Stimulated activated CD4-positive, alpha-beta T cell treated with anti-CD3 and anti-CD28 coated beads, Interleukin-12 subunit alpha, Interleukin-12 subunit beta, amount 100 ng/mL, for 24 hours (primary cell): ENCODE measurements at places on chromosomes 2 and 18.

DNA sequence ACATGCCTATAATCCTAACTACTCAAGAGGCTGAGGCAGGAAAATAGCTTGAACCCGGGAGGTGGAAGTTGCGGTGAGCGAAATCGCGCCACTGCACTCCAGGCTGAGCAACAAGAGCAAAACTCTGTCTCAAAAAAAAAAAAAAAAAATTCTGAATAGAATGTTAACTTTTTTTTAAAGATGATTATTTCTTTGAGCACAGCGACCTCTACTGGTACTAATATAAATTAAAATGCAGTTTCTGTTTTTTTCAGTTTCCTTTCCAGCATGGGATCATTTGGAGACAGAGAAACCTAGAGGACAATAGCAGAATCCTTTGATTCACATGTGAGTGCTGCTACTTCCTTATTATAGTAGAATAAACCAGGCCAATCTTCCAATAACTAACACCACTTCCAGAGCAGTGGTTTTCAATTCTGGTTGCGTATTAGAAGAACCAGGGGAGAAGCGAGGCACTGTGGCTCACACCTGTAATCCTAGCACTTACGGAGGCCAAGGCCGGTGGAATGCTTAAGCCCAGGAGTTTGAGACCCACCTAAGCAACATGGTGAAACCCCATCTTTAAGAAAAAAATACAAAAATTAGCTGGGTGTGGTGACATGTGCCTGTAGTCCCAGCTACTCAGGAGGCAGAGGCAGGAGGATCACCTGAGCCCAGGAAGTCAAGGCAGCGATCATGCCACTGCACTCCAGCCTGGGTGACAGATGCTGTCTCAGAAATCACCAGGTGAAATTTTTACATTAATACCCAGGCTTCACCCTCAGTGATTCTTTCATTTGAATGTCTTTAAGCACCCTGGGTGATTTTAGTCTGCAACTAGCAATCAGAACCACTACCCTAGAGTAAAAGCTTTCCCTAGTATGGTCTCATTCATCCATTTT lies 10.1 kb downstream of the SRSF7 start:
- no peak for DNase-seq

GRCh38 chr2:144389151-144389929 lies 130.6 kb downstream of the ZEB2 start:
- DNase-seq = no peak

DNA sequence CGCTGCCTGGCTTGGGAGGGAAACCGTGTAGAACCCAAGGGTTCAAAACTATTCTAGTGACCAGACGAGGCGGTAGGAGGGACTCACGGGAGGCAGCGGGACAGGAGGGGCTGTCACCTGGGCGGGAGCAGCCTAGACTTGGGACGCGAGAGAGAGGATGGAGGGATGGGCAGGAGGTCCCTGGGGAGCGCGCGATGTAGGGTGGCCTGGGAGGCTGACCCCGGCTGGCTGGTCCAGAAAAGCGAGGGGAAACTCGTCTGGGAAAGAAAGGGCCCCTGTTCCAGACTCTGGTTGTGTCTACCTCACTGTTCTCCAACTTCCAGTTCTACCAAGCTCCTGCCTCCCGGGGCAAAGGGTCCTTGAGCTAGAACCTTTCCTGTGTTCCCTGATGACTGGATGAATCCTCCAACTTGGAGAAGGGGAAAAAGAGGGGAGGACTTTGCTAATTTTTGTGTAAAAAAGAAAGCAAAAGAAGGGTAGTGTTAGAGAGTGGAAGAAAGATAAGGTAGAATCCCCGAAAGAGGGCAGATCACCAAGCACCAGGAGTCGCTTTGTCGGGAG lies 1.4 kb downstream of the DOK6 start:
- no peak for DNase-seq

GRCh38 chr18:48997985-48998831 lies 47.4 kb upstream of the SMAD7 start:
- no peak for DNase-seq

DNA sequence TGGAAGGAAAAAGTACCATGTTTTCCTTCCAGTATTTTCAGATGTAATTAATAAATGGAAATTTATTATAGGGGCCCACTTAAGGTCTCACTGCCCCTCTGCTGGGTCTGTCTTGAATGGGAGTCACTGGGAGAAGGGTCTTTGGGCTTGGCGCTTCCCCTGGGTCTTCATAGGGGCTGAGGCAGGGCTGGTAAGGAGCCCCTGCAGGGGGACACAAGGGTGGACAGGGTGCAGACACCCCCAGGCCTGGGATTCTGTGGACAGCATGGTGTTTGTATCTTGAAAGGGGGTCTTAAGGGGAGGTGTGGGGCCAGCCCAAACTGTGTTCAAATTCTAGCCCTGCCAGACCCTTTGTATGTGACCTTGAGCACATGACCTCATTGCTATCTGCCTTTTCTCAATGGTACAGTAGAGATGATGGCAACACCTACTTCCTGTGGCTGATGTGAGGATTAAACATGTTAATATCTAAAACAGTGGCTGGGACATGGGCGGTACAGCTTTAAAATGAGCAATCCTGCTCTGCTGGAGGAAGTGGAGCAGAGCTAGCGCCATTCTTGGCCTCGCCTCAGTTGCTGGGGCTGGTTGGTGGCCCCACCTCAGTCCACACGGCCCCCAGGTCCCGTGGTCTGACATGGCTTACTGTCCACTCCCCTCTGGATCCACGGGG lies 71.6 kb downstream of the GNAL start:
- no peak for DNase-seq

DNA sequence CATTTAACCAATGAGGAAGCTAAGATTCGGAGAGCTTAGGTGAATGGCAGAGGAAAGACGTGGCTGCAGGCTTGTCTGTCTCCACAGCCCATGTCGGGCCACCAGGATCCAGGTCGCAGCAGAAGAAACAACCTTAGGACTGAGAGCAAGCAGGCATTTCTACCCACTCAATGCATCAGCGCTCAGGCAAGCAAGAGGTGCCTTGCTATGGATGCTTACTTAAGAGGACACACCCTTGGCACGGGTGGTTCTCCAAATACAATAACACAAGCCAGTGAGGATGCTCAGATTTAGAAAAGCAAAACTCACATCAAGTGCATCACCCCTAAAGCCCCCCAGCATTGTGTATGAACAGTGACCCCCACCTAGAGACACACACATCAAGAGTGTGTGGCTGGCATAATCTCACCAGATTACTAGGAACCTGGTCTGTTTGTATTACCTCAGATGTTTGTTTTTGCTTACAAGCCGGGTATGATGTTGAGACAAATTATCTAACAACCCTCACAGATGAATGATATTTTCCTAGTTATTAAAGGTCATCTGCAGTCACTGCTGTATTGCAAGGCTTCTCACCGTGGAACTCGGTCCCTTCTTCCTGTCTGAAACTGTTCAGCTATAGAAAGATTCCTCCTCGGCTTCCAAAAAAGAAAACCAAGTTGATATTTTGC lies 34.2 kb upstream of the NPAS2 start:
- no peak for DNase-seq

- no peak for DNase-seq
Observed at GRCh38 chr2:177998006-177998405, 74.6 kb downstream of the PDE11A start.

GRCh38 chr2:161825429-161825828 lies 201.2 kb downstream of the SLC4A10 start:
- no peak for DNase-seq

DNA sequence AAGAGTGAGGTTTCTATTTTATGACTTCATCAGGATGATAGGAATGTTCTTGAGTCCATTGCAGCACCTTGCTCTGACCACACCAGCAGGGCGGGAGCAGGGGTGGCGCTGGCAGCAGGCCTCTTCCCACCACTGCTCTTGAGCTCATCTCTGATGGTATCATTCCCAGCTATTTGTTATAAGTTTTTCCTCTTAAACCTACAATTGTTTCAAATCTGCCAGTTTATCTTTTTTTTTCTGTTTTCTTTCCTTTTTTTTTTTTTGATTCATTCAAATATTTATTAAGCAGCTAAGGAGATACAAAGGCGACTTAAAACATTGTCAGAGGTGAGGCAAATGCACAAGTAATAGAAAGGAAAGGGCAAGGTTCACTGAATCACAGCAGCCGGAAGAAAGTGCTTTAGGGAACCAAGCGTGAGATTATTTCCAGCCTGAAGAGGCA lies 28.7 kb downstream of the NIFK start:
- DNase-seq = no peak

GRCh38 chr2:241215421-241215820 lies 26.9 kb downstream of the ANO7 start:
- no peak for DNase-seq

GRCh38 chr18:22394428-22394827 lies 23.3 kb downstream of the CTAGE1 start:
- no peak for DNase-seq

GRCh38 chr2:219180961-219181360 lies 2.9 kb downstream of the RETREG2 start:
- no peak for DNase-seq

- DNase-seq = no peak
Observed at GRCh38 chr2:240881913-240882312, 13.3 kb downstream of the AGXT start.

DNA sequence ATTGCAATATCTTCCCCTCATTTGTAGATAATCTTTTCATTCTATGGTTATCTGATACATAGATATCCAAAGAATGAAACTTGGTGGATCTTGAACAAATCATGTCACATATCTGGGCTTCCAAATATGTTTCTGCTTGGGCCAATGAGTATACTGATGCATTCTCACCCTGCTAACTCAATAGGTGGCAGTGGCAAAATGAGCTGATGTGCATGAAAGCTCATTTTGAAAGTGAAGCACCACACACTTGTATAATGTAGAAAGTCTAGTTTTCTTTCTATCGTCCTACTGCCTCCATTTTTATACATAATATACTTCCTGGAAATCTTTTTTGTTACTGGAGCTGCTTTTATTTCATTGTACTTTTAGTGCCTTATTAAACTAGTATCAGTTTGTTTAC lies 208.2 kb downstream of the PRKCE start:
- DNase-seq = no peak

DNA sequence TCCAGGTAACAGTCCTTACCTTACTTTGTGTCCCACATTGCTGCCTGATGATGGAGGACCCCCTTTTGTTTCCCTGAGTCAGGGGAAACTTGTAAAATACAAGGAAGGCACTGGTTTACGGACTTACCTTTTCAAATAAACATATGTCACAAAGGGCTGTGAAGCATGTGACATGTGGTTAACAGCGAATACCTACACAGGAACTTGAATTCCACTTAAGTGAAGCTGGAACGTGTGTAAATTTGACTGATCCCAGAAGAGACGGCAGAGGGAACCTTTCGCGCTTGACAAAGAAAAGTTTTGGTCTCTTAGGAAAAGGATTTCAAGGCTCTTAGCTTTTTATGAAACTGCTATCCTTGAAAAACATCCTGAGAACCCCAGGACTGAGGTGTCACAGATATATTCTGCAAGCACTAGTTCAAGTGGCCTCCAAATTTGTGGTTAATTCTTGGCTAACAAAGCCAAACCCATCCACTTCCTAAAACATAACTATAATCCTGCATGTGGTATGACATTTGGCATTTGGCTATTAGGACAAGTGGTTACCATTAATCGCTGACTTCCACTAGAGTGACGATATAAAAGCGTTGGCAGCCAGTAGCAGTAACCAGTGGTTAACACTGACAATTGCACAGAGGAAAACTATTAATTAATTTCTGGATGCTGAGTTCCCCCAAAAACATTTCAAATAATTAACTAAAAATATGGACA lies 55.6 kb downstream of the ITGB6 start:
- no peak for DNase-seq

DNA sequence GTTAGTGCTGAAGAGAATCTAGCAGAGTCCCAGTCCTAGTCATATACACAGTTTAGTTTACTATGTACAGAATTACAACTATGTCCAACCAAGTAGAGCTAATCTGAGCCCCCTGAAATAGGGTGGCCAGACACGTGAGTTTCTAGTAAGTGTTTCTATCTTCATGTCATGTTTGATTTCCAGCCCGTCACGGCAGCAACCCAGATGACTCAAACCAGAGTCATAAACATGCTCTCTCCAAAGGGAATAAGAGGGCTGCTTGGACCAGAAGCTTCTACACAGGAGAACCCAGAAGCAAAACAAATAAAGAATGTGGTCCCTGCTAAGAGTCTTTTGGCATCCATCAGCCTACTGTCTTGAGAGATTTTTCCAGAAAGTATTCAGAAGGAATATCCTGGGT lies 64.9 kb upstream of the WIPF1 start:
- no peak for DNase-seq

DNA sequence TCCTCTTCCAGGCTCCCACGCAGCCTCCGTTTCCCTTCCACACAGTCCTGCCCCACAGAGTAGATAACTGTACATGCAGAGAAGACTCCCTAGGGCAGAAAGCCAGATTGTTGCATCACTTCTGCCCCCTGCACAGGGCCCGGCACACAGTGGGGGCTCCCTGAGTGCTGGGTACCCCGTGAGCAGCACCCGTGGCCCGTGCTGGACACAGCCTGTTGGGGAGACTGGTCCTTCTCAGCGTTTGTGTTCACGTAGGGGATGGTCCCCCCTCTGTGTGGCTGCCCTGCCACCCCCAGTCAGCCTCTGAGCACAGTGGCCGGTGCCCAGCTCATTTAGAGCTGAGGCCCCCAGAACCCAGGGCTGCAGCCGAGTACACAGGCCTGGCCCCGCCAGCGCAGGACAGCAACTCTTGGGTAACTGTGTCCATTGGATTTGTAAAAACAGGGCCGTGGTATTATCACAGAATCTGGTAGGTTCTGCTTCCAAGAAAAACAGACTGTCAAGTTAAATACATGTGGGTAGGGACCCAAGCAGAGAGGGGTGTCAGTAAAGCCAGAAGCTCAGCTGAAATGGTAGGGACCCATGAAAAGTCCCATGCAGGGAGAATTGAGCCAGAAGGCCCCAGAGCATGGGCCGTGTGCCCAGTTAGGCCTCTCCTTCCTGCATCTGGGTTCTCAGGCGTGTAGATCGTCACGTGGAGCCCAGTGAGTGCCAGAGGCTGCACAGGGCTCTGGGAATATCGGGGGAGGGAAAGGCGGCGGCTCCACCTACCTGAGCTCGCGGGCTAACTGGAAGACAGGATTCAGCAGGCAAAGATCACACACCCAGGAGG lies 257.3 kb downstream of the ATAD2B start:
- DNase-seq = no peak

DNA sequence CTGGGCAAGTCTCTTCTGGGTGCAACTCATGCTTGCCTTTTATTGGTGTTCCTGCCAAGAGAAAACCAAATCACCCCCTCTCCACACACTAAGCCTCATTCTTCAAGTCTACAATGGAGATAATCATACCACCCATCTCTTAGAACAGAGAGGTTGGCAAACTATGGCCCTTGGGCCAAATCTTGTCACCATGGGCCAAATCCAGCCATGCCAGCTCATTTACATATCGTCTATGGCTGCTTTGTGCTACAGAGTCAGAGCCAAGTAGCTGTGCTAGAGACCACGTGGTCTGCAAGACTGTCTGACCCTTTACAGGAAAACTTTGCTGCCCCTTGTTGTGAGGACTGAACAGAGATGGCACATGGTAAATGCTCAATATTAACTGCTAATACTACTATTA lies 270.3 kb upstream of the PARD3B start:
- no peak for DNase-seq

- DNase-seq = no peak
Observed at GRCh38 chr2:237096911-237097310, 11.2 kb downstream of the COPS8 start.

- no peak for DNase-seq
Observed at GRCh38 chr2:222878877-222879603, 18.2 kb downstream of the ACSL3 start.
